ENCODE measurements at places on chromosomes 6 and 20. TPM values are rescaled to one million over a fixed set of nuclear protein-coding genes. Genes with fewer than 3 reads are reported as not detected.

DNA sequence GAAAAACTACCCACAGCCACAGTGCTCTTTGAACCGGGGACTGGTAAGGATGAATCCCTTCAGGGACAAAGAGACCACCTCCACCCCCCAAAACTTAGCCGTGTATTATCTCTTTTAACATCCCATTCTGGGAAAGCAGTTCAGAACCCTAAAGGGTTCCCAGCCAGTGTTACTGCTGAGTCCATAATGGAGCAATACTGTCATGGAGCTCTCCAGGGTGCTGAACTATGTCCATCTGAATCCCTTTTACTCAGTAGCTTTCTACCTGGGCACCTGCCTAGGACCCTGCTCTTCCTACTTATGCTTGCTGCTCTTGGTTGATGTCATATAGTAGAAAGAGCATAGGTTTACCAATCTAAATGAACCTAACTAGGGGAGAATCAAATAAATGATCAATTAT, 22.3 kb upstream of the SAYSD1 start:
- DNase-seq = no peak

DNA sequence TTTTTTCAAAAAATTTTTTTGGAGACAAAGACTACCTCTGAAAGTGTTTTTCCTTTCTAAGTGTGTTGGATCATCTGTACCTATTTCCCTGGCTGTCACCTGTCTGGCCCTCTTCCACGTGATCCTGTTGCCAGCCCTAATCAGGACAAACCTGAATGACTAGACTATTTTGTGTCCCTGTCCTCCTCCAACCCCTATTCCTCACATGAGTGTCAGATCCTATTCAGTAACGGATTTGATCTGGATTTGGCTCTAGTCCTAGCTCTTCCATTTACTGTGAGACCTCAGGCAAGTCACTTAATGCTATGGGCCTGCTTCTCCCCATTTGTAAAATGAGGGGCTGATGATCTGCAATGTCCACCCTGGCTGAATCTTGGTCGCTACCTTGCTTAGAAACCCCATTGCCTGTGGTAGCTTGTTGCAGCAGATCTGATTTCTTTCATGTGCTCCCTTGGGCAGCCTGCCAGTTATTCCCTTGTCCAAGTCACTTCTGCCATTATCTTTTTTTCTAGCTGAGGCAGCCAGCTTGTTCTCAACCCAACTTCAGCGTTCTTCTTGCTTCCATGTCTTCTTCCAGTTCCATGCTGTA, 4.8 kb downstream of the PHF20 start:
- DNase-seq = no peak

The TRDN gene
- 0.14 TPM for total RNA-seq

The FNDC11 gene
- total RNA-seq = 0.54 TPM
